GM12878 (cell line): ENCODE measurements at places on chromosomes 12 and 14. TPM values are rescaled to one million over a fixed set of nuclear protein-coding genes. Genes with fewer than 3 reads are reported as not detected.

DNA sequence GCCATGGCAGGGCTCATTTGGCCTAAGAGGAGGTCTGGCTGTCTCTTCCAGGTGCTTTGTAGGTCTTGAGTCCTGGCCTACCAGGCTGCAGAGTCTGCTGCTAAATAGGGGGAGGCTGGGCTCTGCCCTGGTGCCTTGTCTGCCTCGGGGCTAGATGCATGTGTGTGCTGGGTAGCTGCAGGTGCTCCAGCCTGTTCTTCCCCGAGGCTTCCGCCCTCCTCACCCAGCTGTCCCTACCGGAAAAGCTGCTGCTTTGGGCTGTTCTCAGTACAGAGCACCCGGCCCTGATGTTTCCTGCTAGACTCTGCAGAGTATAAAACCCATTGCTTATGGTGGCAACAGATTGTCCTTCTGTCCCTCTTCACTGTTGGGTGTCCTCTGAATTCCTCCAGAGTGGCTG, 37.7 kb downstream of the RAB35 start:
- DNase-seq = no peak

The GLI1 gene
- 1.1 and 1.2 TPM in 2 replicates for total RNA-seq

GRCh38 chr12:105672121-105672975, 341.9 kb downstream of the C12orf75 start:
- no peak for DNase-seq

DNA sequence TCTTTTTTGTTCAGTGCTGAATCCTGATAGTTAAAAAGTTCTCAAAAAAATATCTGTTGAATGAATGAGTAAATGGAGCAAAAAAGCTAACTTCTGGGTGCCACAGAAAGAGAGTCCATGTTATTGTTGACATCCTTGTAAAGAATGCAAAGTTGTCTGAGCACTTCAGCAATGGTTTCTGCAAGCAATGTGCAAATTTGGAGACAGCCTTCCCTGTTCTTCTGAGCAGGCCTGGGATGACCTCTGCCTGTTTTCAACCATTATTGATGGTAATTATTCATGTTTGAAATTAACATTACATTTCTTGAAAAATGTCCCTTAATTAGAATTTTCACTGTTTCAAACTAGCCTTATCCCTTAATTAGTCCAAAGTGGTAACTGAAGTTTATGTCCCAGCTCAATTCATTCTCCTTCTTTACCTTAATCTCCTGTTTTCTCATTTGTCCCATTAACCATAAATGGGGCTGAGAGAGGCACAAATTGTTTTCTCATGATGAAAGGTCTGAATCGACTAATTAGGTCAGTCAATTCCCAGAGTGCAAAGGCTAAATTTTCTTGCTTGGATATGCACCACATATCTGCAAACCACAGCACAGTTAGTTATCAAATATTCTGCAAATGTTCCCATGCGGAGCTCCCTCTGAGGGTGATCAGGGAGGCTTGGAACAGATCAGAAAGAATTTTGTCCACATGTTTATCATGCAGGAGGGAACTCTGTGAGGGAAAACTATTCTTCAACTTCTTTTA, 139.4 kb upstream of the KRR1 start:
- DNase-seq = no peak

The SERPINA3 gene
- 2.2 and 2.6 TPM in 2 replicates for total RNA-seq

- DNase-seq = no peak
Observed at GRCh38 chr12:9717070-9717925, 15.6 kb downstream of the CLECL1 start.

The ALX1 gene
- total RNA-seq = not detected in 2 replicates

DNA sequence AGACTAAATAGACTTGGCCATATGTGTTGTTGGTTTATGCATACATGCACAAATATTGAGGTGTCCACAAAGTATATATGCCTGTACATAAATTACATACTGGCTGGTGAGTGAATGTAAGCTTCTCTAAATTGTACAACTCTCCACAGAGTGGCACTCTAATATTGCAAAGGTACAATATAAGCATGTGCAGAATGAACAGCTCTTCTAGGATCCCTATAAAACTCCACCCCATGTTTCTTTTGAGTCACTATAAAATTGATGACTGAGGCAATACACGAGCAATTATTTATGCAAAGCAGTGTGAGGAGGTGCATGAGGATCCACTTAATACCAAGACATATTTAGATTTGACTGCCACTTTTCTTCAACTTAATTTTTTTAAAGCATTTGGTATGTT, 172.2 kb downstream of the NAV3 start:
- no peak for DNase-seq

GRCh38 chr12:121135320-121135719, 2.6 kb downstream of the P2RX7 start:
- DNase-seq = no peak

- DNase-seq = no peak
Observed at GRCh38 chr12:25875661-25876060, 82.8 kb upstream of the RASSF8 start.

The PTGDR gene
- total RNA-seq = not detected in 2 replicates

GRCh38 chr14:72033365-72033764, 101.1 kb downstream of the RGS6 start:
- DNase-seq = no peak

The HOXC11 gene
- total RNA-seq = not detected in 2 replicates

DNA sequence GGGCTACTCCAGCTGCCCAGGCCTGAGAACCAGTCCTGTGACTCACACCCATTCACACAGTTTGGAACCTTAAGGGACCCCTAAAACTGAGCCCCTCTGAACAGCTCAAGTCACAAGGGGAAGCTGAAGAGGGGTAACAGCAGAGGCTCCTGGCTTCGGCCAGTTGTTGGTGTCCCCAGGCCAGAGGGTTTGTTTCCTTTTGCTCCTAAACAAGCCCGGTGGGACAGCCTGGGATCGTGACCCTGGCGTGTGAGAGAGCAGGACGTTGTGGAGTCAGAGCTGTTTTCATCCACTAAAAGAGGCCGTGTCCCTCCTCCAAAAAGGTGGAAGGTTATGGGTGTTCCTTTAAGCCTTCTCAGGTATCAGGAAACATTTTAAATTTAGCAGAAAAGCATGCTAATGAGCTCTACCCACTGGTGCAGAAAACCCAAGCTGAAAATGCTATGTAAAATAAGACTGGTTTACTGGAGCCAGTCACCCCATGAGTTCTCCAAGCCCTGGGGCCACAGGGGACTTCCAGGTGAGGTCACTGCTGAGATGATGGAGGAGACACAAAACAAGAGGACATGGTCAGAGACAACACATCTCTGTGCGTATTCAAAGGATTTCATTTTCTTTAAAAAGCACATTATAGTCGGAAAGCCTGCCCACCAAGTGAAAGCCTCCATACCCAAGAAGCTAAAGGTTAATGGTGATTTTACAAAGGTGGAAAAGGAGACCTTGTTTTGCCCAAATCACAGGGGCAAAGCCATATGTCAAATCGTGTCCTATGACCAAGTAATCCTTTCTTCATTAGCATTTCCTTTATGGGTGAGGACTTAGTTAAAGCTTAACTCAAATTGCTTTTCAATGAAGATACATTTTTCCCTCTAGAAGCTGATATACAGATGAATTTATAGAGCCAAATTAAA, 14.1 kb downstream of the PRKAB1 start:
- peak; percentile 51 for DNase-seq

The PLEKHG7 gene
- total RNA-seq = 1.1 and 1.3 TPM in 2 replicates

The TUBA1C gene
- 318 and 323 TPM in 2 replicates for total RNA-seq

DNA sequence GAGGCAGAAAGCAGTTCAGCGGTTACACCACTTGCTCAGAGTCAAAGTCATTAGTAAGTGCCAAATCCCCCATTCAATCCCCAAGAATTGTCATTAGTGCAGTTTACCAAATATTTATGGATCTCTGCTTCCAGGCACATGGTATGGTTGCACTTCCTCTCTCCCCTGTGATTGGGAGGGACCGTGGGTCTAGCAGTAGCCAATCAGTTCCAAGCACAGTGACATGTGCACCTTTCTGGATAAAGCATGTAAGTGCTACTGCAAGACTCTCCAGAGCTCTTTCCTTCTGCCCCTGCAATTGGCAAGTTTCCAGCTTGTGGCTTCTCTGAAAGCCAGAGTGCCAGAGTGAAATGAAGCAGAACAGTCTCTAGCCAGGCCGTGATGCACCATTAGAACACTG, 85.3 kb upstream of the FLRT2 start:
- DNase-seq = no peak

The MMP14 gene
- 1.1 and 1.8 TPM in 2 replicates for total RNA-seq

DNA sequence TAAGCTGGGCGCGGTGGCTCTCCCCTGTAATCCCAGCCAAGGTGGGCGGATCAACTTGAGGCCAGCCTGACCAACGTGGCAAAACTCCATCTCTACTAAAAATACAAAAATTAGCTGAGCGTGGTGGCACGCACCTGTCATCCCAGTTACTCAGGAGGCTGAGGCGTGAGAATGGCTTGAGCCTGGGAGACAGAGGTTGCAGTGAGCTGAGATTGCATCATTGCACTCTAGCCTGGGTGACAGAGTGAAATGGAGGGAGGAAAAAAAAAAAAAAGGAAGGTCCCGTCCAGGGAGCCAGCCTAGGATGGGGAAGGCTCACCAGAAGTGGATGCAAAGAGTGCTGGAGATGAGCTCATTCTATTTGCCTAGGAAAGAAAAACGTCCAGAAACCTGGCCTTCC, 1.9 kb upstream of the CD27 start:
- no peak for DNase-seq

The NGB gene
- not detected in 2 replicates for total RNA-seq

DNA sequence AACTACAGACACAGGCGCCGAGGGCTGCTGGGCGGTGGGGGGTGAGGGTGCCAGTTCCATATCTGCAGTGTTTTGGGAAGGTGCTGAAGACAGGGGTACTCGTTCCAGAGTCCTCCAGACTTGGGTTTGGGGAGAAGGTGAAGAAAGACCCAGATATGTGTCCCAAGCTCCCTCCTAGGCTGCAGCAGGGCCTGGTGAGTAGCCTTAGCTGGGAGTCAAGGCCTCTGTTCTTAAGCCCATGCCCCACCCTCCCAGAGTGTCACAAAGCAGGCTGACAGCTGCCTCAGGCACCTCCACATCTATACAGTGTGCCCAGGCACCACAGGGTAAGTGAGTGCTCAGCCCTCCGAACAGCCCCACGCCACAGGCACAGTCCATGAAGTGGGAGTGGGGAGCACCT, 4.3 kb downstream of the NCKAP5L start:
- no peak for DNase-seq

The SPTSSA gene
- total RNA-seq = 14.9 and 16.7 TPM in 2 replicates

GRCh38 chr12:94769047-94769420, 118.7 kb upstream of the TMCC3 start:
- peak; percentile 53 for DNase-seq

DNA sequence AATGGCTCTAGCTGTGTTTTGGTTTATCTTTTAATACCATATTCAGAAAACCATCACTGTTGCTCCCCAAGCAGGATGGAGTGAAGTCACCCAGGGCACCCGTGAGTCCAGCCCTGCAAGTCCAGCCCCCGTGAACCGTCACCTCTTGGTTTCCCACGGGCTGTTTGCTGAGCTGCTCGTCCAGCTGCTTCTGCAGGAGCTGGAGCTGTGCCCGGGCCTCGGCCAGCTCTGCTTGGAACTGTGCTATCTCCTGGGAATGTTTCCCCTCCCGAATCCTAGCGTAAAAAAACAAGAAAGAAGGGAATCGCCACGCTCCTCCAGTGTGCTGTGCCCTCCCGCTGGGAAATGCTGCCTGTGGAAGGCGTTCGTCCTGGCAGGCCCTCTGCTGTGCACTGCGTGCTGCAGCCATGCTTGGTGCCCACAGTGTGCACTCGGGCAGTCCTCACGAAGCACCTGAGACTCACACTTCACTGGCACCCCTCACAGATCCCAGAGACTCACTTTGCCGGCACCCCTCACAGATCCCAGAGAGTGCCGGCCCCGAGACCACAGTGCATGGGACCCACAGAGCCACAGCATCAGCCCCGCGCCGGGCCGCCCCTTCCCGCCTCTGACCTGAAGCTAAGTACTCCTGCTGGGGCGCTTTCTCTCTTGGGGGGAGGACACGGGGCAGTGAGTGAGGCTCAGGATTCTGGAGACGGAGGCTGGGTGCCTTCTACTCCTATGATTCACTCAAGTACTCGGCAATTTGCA, 15.4 kb upstream of the ANKLE2 start:
- DNase-seq = no peak

GRCh38 chr14:25132732-25133422, 82.9 kb upstream of the STXBP6 start:
- DNase-seq = no peak

DNA sequence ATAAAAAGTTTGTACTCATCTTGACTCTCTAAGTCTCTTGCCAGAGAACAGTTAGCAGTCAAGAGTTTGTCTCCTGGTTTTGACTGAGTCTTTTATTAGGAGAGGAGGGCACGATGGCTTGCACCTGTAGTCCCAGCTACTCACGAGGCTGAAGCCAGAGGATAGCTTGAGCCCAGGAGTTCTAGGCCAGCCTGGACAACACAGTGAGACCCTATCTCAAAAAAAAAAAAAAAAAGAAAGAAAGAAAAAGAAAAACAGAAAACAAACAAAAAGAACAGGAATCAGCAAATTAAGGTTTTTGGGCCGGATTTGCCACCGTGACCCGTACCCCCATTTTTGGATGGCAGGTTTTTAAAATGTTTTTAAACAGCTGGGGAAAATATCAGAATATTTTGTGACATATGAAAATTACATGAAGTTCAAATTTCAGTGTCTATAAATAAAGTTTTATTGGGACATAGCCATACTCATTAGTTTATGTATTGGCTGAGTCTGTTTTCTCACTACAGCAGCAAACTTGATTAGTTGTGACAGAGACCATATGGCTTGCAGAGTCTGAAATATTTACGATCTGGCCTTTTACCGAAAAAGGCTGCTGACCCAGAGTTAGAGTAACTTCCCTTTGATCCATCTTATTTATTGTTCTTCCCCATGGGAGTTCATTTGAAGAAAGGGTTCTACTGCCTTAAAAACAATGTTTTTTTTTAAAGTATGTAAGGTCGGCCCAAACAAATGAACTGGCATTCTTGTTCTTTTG, 31.2 kb downstream of the VEZT start:
- no peak for DNase-seq

The CPNE6 gene
- 0.13 and 0.18 TPM in 2 replicates for total RNA-seq

DNA sequence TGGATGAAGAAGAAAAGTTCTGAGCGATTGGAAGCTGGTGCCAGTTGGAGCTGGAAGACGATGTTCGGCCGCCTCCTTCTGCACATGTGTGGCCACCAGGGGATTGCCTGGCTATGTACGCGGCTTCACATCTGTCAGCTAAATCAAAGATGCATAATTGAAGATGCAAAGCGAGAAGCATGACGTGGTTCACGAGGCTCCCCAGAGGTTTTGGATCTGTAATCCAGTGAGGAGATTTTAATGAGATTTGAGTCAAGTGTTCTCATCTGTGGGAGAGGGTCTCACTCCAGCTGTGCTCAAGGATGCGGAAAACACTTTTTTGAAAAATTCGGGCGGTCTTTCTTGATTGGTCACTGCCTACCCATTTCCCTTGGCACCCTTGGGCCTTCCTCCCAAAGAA, 94.6 kb downstream of the PAX9 start:
- DNase-seq = no peak
